Motor neuron (in vitro differentiated cells): ENCODE measurements at places on chromosomes 5 and 9. TPM values are rescaled to one million over a fixed set of nuclear protein-coding genes. Genes with fewer than 3 reads are reported as not detected.

- ATAC-seq, result no peak
Observed at GRCh38 chr5:149851211-149851610, 93.4 kb downstream of the PDE6A start.

GRCh38 chr9:115461280-115461679 is 343.3 kb upstream of the TNC start:
- ATAC-seq, result no peak

TEK gene
- total RNA-seq, result 0.10 and 0.30 TPM in 2 replicates

TRIM7 gene
- 1.4 and 2.3 TPM in 2 replicates for total RNA-seq

PCDHGA12 gene
- total RNA-seq, result 1.5 and 2.2 TPM in 2 replicates
